ENCODE measurements at places on chromosomes 13 and 19.

GRCh38 chr13:44044547-44045179, 165.0 kb downstream of the LACC1 start:
- no peak for DNase-seq

GRCh38 chr13:51887468-51887867, 25.7 kb downstream of the CCDC70 start:
- DNase-seq = no peak

DNA sequence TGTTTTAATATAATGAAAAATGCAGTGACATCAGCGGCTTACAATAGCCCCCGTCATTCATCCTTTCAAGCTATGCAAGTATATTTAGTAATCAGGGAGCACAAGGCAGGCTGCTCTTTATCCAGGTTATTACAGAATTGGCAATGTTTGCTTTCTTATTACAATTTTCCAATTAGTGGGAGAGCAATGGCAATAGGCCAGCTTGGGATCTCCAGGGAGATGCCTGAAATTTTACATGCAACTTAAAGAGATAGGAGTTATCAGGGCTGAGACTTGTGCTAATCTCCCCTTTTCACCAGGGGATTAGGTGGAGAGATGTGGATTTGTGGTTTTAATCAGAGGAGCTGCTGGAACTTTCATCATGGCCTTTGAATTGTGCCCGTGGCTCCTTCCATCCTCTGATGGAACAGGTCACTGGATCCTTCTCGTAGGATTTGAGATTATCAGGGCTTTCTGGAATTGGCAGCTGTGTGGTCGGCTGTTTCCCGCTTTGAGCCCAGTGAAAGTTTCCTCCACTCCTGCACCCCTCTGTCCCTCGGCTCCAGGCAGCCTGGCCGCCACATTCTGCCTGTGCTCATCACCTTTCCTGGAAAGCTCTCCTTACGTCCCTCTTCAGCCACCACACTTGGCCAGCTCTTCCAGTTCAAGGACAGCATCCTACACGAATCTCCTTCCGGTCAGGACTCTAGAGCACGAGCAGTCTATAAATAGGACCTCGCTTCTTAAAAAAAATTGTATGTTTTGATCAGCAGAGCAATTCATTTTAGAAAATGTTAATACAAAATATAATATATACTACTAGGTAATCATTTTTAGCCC, 47.0 kb downstream of the CBY2 start:
- no peak for DNase-seq

GRCh38 chr13:95391362-95391761, 90.1 kb upstream of the ABCC4 start:
- no peak for DNase-seq

Measured in amniotic stem cell (primary cell).